Pulmonary artery endothelial cell (primary cell): ENCODE measurements at places on chromosomes 1 and 21. TPM values are rescaled to one million over a fixed set of nuclear protein-coding genes. Genes with fewer than 3 reads are reported as not detected.

Gene HTR1D
- total RNA-seq = 0.26 and 0.42 TPM in 2 replicates

Gene B4GALT2
- total RNA-seq = 75.5 and 100 TPM in 2 replicates

- DNase-seq = no peak
Measured at GRCh38 chr1:207999972-208000371, 89.0 kb upstream of the CD34 start.

Gene MYOG
- not detected in 2 replicates for total RNA-seq

GRCh38 chr1:76109404-76109803, 34.9 kb downstream of the ST6GALNAC3 start:
- DNase-seq = no peak

Gene RAB29
- 26.6 and 40.6 TPM in 2 replicates for total RNA-seq

- DNase-seq = no peak
Measured at GRCh38 chr1:70204600-70204999, 779 bp downstream of the LRRC40 start.

- DNase-seq = no peak
Measured at GRCh38 chr21:41167348-41168342, at the start of gene BACE2. TSS of gene BACE2 (plus strand) at chr21:41168160. CDS start at chr21:41168264, 104 bp downstream.

DNA sequence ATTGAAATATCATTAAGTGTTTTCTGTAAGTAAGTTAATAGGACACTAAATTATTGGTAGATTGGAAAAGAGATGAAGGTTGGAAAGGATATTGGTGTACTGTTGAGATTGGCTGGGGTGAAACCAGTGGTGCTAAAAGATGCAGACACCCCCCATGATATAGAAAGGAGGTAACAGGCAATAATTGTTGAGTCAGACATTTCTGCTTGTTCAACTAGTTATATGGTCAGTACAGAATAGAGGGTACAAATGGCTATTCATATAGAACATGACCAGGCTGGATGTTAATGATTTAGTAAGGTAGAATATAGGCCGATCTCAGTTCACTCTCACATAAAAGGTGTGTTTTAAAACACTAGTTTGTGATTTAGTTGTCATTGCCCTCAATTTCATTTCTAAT, 104.5 kb downstream of the POU2F1 start:
- DNase-seq = no peak

GRCh38 chr1:51276286-51276685, 40.2 kb downstream of the RNF11 start:
- DNase-seq = no peak

DNA sequence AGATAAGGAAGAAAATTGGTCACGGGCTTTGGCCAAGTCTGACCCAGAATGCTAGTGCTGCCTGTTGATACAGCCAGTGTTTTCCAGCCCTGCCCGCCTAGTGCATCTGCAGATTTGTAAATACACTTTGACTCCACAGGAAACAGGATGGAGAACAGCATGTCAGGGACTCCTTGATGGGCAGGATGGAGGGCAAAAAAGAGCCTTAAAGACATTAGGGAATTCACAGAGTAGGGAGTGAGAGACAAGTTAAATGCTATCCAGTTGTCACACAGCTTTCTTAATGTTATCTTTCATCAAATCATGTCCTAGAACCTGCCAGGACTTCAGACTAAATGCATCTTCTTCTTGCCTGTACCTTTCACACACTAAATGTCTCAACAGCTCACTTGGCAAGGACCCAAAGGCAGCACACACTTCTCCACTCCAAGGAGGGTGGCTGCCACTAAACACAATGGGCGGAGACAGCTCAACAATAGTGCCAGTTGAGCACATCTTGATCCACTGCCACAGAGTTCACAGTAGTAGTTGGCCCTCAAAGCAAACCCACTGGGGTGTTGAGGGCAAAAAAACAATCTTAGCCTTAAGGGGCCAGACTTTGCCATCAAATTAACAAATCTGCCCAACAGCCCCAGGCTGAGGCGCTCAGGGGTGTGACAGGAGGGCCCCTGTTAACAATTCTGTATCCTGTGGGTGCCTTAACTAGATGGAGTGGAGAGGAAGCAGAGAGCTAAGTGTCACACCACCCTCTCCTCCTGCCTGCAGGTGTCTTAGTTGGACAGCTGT, 2.7 kb downstream of the HIVEP3 start:
- DNase-seq = no peak

DNA sequence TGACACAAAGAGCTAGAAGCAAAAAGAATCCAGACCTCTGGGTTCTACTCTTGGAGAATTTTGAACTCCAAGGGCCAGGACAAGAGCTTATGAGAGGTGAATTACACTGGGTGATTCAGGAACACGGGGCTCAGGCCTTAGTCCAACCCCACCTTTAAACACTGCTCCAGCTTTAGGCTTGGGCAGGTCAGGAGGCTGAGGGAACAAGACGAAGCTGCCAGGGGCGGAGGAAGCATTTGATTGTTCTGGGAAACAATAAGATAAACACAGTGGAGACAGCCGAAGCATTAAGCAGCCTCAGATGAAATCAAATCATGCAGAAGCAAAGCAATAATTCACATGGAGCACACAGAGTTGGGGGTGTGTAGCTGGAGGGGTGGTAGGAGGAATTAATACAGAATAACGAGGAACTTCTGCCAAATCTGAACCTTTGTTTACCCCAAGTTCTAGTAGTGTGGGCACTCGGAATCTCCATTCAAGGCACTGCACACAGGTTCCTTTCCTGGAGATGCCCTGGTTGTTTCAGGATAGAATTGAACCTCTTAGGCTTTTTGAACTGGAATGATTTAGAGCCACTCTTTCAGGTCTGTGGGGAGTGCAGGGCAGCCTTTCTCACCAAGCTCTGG, 93.2 kb downstream of the PLXNA2 start:
- DNase-seq = no peak

Gene UCK2
- 134 and 138 TPM in 2 replicates for total RNA-seq

Gene CELA3B
- 0.07 and 0.26 TPM in 2 replicates for total RNA-seq
